Pons (tissue), 1 donor: ENCODE measurements at places on chromosomes 13 and 19.

- no peak for DNase-seq
Observed at GRCh38 chr13:28031896-28032288, 43.4 kb upstream of the URAD start.

GRCh38 chr13:75705395-75705794 lies 69.3 kb downstream of the LMO7 start:
- no peak for DNase-seq

GRCh38 chr13:109945206-109945960 lies 159.0 kb upstream of the IRS2 start:
- no peak for DNase-seq

- DNase-seq, result no peak
Observed at GRCh38 chr13:38617936-38618335, 68.9 kb upstream of the FREM2 start.

GRCh38 chr13:73273745-73274144 lies 214.9 kb downstream of the KLF5 start:
- DNase-seq, result no peak

GRCh38 chr13:96822895-96823294 lies 171.4 kb downstream of the OXGR1 start:
- peak; percentile 8 for DNase-seq

GRCh38 chr19:791567-792305 lies 5.5 kb upstream of the PTBP1 start:
- DNase-seq, result no peak

DNA sequence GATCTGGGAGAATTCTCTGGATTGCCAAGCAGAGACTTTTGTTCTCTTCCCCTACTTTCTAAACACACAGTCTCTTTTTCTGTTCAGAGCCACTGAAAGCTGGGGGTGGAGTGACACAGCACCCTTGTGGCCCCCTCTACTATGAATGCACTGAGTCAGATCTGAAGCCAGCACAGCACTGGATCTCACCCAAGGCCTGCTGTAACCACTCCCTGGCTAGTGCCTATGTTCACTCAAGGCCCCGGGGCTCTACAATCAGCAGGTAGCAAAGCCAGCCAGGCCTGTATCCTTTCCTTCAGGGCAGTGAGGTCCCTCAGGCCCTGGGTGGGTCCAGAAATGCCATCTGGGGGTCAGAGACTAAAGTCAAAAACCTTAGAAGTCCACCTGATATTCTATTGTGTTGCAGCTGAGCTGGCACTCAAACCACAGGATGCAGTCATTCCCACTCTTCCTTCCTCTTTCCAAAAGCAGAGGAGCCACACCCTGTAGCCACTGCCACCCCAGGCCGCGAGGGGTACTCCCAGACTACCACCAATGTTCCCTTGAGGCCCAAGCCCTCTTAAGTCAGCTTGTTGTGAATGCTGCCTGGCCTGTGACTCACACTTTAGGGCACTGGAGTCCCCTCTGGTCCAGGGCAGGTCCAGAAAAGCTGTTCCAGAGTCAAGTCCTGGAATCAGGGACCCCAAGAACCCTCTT lies 110.1 kb upstream of the RXFP2 start:
- no peak for DNase-seq

GRCh38 chr19:18586306-18586705 lies 2.3 kb upstream of the REX1BD start:
- peak; percentile 54 for DNase-seq

- DNase-seq, result peak; percentile 4
Observed at GRCh38 chr19:36986601-36987000, 70.5 kb downstream of the ZNF568 start.

DNA sequence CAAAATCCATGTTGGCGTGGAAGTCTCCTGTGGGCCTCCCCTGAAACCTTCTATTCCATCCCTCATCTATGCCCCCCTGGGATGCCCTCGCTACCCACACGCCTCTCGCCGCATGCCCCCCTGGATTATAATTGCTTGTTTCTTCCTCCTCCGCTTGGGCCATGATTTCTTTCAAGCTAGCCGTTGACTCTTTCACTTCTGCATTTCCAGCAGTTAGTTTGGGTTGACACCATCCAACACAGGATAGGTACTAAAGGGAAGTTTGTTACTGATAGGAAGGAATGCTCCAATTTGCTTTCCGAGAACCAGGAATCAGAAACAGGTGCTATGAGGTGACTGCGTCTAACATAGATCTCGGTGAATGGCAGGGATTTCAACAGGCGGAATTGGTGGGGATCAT lies 7.7 kb upstream of the SLC25A15 start:
- DNase-seq, result peak; percentile 32

- DNase-seq, result no peak
Observed at GRCh38 chr19:42441049-42441445, 1.7 kb downstream of the CXCL17 start.

- no peak for DNase-seq
Observed at GRCh38 chr19:44986389-44986788, 14.9 kb upstream of the RELB start.

DNA sequence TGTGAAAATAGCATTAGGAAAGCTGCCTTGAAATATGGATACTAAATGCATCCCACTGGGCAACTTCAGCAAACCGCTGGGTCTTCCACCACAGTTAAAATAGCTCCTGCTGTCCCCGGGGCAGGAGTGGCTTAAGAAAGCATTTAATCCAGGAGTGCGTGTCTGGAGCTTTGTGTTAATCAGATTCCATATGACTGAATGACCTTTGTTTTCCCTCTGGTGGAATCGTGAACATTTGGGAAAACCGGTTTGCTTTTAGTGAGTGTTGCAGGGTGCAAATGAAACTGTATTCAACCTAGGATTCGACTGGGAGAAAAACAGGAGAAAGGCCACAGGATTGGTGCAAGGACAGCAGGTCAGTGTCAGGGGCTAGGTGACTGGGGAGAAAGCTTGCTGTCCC lies 237.6 kb upstream of the MAB21L1 start:
- DNase-seq, result no peak

- DNase-seq, result no peak
Observed at GRCh38 chr19:13968999-13969398, 16.7 kb downstream of the DCAF15 start.

DNA sequence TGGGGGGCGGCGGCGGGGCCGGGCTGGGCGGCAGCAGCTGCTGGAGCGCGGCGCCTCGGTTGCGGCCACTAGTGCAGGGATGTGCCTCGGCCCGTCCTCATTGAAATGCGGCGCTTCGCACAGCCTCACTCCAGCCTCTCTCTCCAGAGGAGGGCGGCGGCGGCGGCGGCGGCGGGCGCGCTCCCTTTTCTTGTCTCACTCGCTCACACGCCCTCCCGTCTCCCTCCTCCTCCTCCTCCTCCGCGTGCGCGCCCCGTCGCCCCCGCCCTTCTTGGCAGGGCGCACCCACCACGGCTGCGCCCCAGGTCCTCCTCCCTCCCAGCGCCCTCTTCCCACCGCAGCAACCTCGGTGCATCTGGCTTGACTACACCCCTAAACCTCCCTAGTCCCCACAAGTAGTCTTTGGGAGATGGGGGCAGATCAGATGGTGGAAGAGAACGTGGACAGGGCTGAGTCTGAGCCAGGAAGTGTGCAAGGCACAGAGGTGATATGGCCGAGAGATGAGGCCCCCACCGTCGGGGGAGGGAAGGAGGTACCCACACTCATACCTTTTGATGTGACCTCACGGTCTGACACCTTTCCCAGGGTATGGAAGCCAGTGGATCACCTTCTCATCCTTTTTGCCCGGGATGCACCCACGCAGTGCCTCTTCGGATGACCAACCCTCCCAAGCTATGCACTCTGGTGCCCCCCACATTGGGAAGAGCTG lies at the start of gene DCLK1:
TSS of gene DCLK1 (minus strand) at position 161 of the 709 bp plus-strand sequence.
- DNase-seq, result no peak

DNA sequence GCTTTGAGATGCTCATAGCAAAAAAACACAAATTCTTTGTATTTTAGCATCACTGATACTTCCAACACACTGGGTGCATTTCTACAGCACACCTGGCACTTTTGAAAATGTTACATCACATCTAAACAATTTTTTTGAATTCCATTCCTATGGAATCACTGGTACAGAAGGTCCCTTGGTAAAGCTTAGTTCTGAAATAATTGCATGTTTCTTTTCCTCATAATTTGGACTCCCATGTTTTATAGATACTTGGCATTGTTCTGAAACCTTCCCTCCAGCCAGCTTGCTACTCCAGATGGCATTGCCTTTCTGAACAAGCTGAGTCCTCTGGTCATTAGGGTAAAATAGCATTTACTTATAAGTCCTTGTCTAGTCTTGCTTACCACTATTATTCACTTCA lies 481.3 kb upstream of the GPC6 start:
- DNase-seq, result peak; percentile 20

- no peak for DNase-seq
Observed at GRCh38 chr13:47502166-47502565, 498.9 kb downstream of the SUCLA2 start.

DNA sequence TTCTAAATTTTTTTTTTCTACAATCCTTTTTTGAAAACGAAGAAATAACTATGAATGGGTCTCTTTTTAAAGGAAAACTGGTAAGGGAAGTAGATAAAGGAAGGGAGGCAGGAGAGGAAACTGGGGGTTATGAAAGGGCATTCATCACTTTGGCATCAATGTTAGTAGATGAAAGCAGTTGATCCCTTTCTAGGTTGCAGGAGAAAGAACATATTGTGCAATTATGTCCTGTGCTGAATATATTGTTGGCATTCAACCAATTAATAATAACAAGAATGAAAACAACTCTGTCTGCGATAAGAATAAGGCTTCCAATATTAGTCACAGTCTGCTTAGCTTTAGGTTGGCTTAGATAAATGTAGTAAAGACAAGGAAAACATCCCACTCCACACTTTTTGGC lies 796.8 kb upstream of the KLHL1 start:
- no peak for DNase-seq

GRCh38 chr19:10516671-10517286 lies 468 bp downstream of the S1PR5 start:
- DNase-seq, result peak; percentile 48

DNA sequence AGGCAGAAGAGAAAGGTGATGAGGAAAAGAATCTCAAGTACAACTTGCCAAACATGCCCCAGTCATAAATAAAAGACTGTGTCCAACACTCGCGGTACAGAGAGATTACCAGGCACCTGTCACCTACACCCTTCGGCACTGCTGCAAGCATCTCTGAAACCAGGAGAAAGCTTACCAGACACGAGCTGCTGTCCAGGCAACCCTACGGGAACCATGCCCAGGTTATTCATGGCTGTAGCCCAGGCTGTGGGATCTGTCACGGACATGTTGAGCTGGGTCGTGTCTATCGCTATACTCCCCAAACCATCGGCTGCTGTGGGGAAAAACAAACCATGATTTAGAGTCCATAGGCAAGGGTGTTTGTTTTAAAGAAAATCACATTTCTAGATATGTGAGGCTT lies 375.0 kb downstream of the ENOX1 start:
- DNase-seq, result peak; percentile 74

GRCh38 chr19:7669641-7670040 lies 792 bp downstream of the RETN start:
- DNase-seq, result no peak

DNA sequence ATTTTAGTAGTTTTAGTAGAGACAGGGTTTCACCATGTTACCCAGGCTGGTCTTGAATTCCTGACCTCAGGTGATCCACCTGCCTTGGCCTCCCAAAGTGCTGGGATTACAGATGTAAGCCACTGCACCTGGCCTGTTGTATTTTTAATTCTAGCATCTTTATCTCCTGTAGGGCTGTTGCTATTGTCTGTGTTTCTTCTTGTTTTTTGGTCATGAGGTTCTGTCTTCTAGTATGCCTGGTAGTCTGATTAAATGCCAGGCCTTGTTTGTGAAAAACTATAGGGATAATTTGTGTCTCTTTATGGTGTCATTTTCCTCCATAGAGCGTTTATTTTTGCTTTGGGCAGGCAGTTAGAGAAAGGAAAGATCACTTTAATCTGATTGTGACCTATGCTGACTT lies 3.1 kb downstream of the ARHGEF18 start:
- DNase-seq, result no peak

- no peak for DNase-seq
Observed at GRCh38 chr13:73334445-73334844, 275.6 kb downstream of the KLF5 start.

DNA sequence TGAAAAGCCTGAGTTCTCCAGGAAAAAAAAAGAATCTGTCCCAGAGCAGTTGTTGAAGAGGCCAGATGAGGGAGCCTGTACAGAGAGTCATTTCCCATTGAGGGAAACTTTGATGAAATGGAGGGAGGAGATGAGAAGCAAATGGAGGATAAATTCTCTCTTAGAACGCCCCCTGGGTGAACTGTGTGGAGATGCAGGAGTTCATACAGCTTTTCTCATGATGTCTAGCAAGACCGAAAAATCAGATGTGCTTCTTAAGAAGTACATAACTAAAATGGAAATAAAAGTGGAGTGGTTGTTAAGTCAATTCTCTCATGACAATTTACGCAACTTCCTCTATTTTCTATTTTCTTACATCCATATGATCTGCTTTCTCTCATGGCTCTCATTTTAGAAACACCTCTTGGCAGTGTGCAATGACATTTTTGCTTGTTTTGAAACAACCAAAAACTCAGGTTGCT lies 1263.1 kb downstream of the PCDH9 start:
- DNase-seq, result peak; percentile 48

- DNase-seq, result no peak
Observed at GRCh38 chr13:45021250-45021649, 31.9 kb downstream of the GPALPP1 start.

- DNase-seq, result no peak
Observed at GRCh38 chr13:43374621-43375020, 351.2 kb downstream of the DNAJC15 start.

- DNase-seq, result no peak
Observed at GRCh38 chr13:100522618-100523309, 65.8 kb downstream of the GGACT start.

DNA sequence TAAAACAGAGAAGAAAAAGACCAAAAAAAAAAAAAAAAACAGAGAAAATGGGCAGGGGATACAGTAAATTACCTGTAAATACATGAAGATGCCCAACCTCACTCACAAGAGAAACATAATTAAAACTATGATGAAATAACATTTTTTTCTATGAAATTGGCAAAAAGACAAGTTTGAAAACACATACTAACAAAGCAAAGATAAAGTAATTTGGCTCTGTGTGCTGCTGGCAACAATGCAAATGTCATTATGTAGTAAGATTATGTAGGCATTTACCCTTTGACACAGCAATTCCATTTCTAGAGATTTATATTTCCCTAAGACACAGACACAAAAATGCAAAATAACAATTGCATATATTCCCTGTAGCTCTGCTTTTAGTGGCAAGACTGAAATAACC lies 20.2 kb downstream of the ZC3H13 start:
- DNase-seq, result no peak

- no peak for DNase-seq
Observed at GRCh38 chr13:77415253-77416071, 88.6 kb upstream of the MYCBP2 start.
